Thoracic aorta (tissue), 2 donors: ENCODE measurements at places on chromosomes 7 and 10.

DNA sequence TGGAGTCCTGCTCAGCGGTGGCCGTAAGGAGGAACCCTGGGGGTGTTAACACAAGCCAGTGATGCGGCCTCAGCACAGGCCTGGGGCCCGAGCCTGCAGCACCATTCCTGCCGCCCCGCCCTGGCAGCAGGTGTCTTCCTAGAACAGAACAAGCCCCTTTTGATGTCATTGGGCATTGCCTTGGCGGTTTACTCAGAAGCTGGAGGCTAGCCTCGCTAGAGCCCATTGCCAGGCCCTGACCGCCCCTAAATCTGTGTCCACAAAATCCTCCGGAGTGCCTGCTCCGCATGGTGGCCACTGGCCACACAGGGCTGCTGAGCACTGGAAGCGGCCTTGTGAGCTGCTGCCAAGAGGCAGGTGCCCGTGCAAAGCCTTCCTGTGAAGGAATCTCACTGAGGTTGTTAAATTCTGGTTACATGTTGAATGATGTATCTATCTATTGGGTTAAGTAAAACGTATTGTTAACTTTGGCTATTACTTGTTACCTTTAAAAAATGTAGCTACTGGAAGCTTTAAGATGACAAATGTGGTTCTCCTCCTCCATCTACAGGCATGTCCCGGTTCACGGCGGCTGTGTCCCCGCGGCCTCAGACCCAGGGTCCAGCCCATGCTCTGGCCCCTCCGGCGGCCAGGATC, 1.2 kb upstream of the INPP5A start:
- no peaks in the 10 kb centered on the region for H3K27me3 ChIP-seq
- H3K27ac ChIP-seq, result peak overlapping the region; percentile 77
- H3K36me3 ChIP-seq, result no peaks in the 10 kb centered on the region
- peak; percentile 2 for DNase-seq

DNA sequence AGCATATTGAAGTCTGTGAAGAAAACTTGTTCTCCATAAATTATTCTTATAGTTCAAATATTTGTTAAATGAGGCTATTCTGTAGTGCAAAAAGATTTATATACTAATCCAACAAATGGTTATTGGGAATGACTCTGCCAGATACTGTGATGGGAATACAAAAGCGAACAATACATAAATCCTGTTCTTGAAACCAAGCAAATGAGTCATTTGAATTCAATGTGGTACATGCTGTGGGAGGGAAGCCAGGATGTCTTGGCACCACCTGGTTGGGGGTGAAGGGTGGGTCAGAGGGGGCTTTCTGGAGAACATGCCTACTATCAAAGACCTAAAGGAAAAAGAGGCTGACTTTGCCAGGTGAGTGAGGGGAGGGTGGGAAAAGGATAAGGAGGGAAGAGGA, 594.2 kb downstream of the CALN1 start:
- H3K27ac ChIP-seq, result no peak overlapping the region
- no peak overlapping the region for H3K4me3 ChIP-seq
- no peaks in the 10 kb centered on the region for H3K4me1 ChIP-seq
- no peak for DNase-seq

GRCh38 chr7:115229401-115230105, 307.7 kb downstream of the MDFIC start:
- H3K27ac ChIP-seq, result no peak overlapping the region
- no peak overlapping the region for H3K4me3 ChIP-seq
- no peaks in the 10 kb centered on the region for H3K36me3 ChIP-seq
- no peak for DNase-seq
- peaks cover 14% of the 10 kb centered on the region for H3K4me1 ChIP-seq

DNA sequence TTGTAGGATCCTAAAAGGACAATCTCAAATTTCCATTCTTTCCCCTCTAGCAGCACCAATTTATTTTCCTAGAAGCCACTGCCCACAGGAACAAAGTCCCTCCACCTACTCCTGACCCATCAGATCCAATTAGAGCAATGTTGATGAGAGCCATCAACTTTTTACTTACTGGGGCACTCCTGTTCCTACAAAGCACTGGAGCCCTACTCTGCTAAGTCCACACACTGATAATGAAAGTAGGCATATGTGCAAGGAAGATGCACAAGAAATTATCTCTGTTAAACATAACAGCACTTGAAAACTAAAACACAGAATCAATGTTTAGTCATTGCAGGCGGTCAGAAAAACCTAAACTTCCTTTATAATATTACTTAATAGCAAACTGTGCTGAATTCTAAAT, 3.6 kb downstream of the HERPUD2 start:
- H3K4me1 ChIP-seq, result peaks cover 44% of the 10 kb centered on the region
- no peak for DNase-seq
- no peaks in the 10 kb centered on the region for H3K27me3 ChIP-seq
- no peaks in the 10 kb centered on the region for H3K36me3 ChIP-seq
- no peak overlapping the region for H3K27ac ChIP-seq

DNA sequence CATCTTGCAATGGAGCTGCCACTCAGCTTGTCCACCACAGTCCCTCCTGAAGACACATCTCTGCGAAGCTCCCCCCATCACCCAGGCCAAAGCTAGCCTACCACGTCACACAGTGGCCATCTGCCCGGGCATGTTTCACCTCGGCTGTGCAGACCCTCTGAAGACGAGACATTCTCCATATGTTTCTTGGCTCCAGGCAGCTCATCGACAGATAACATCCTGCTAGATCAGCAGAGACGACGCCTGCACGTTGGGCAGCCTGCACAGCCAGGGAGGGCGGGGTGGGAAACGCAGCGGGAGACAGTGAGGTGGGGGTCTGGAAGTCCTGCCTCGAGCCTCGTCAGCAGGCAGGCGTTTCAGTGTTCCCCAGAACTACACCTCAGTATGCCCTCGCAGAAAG, 53.0 kb downstream of the PTPRN2 start:
- H3K4me1 ChIP-seq, result no peaks in the 10 kb centered on the region
- no peak overlapping the region for H3K4me3 ChIP-seq
- no peaks in the 10 kb centered on the region for H3K36me3 ChIP-seq
- no peaks in the 10 kb centered on the region for H3K27me3 ChIP-seq

DNA sequence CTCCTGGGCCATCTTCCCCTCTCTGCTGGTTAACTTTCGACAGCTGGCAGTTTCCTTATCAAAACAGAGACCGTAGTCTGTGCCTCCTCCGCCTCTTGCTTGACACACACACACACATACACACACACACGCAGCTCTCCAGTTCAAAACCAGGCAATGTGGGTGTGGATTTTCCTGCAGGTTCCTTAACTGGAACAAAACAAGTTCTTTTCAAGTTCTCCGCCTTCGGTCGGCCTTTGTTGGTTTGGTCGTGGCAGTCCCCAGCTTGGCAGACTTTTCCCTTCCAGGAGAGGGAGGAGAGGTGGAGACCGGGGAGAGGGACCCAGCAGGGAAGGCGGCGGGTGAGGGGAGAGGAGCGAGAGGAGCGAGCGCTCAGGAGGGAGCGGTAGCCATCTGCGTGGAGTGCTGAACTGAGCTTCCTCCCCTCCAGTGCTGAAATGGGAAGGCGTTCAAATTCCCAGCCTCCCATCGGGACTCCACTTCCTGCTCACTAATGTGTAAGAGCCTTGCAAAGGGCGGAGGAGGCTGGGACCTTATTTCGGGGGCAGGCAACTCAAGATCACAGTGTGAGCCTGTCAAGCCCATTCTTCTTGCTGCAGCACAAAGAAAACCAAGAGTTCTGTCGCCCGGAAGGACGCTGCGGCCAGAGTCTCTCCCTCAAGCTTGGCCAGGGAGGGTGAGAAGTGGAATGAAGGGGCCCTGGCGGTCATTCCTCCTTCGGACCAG, 120.6 kb downstream of the PRPF18 start:
- H3K27ac ChIP-seq, result no peak overlapping the region
- H3K4me1 ChIP-seq, result peaks cover 9% of the 10 kb centered on the region
- no peaks in the 10 kb centered on the region for H3K36me3 ChIP-seq

DNA sequence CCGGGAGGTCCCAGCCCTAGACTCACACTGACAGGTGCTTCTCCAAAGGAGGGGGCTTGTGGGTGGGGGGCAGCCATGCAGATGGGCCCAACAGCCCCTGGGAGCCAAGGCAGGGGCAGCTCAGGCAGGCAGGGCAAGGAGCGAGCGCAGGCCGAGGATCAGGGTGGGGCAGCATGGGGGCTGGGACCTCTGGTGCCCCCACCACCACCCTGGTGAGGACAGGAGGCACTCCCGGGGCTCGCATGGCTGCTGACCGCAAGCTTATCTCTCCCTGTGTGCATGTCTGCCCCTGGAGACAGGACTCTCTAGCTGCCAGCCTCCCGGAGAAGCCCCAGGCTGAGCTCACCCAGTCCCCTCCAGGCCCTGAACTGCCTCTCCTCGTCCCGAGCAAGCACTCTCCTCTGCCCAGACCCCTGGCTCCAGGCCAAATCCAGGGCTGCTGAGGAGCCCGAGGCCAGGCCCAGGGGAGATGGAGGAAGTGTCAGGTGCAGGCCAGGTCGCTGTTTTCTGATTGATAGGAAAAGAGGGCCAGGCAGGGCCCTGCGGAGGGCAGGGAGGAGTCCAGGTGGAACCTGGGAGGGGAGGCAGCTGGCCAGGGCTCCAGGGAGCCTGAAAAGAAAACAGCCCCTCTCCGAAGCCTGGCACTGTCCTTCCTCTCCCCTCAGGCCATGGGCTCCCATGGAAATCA, 39.0 kb downstream of the PDGFA start:
- no peaks in the 10 kb centered on the region for H3K27me3 ChIP-seq
- no peak for DNase-seq
- H3K4me3 ChIP-seq, result no peak overlapping the region
- H3K4me1 ChIP-seq, result no peaks in the 10 kb centered on the region
- no peak overlapping the region for H3K27ac ChIP-seq
- no peaks in the 10 kb centered on the region for H3K36me3 ChIP-seq

DNA sequence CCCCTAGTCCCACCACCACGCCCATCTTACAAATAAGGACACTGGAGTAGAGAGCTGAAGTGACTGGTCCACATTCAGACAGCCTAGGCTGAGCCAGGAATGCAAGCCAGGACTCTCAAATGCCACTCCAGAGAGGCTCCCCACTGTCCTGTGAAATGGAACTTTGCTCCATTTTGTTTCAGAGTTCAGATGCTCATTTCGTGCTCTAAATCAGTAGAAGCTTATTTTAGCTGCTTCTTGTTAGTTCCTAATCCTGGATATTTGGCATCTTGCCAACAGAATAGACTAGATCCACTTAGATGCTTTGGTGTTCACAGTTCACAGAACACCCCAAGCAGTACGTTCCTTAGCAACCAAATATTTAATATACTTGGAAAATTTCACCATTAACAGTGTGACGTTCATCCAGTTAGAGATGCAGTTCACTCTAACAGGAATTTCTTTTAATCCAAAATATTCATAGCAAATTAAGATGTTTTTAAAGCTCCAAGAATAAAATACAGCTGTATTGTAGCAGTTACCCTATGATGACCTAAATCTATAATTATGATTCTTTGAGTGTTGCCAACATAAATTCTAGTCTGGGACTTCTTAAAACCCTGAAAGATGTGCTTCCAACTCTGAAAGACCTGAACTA, 7.3 kb downstream of the MMP21 start:
- peak overlapping the region; percentile 12 for H3K27ac ChIP-seq
- no peaks in the 10 kb centered on the region for H3K27me3 ChIP-seq
- no peak overlapping the region for H3K4me3 ChIP-seq
- no peak for DNase-seq

- H3K4me1 ChIP-seq, result no peaks in the 10 kb centered on the region
- no peaks in the 10 kb centered on the region for H3K27me3 ChIP-seq
- H3K36me3 ChIP-seq, result no peaks in the 10 kb centered on the region
These were observed 72.6 kb downstream of the FOXL3 start for GRCh38 chr7:362402-363096.

DNA sequence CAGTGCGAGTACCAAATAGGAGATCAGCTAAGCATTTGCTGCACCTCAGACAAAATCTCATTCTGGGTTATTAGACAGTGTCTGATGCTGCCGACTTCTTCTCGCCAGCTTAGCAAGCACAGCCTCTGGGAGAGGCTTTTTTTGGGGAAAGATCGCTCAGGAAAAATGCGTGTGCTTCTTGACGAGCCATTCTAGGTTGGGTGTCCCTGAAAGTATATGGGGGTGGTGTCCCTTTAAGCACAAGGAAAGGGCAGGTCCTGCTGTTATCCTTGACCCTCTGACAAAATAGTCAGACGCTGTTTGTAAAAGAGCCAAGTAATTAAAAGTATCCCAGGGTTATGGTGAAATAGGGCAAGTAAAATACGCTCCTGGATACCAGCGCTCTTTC, 540.1 kb upstream of the FZD8 start:
- DNase-seq, result no peak
- no peaks in the 10 kb centered on the region for H3K27me3 ChIP-seq
- peak overlapping the region; percentile 7 for H3K27ac ChIP-seq
- peak overlapping the region; percentile 50 for H3K4me3 ChIP-seq
- H3K36me3 ChIP-seq, result no peaks in the 10 kb centered on the region
- peaks cover 4% of the 10 kb centered on the region for H3K4me1 ChIP-seq

- H3K27ac ChIP-seq, result no peak overlapping the region
- no peaks in the 10 kb centered on the region for H3K4me1 ChIP-seq
- H3K36me3 ChIP-seq, result peaks cover 13% of the 10 kb centered on the region
- no peak overlapping the region for H3K4me3 ChIP-seq
- no peak for DNase-seq
- no peaks in the 10 kb centered on the region for H3K27me3 ChIP-seq
These were observed 38.8 kb downstream of the SND1 start for GRCh38 chr7:127690806-127691205.

GRCh38 chr10:97222326-97222961, 36.7 kb upstream of the SLIT1 start:
- no peak overlapping the region for H3K27ac ChIP-seq
- no peaks in the 10 kb centered on the region for H3K4me1 ChIP-seq
- no peaks in the 10 kb centered on the region for H3K27me3 ChIP-seq
- DNase-seq, result no peak

- H3K27me3 ChIP-seq, result no peaks in the 10 kb centered on the region
- no peak for DNase-seq
- H3K27ac ChIP-seq, result no peak overlapping the region
- no peaks in the 10 kb centered on the region for H3K4me1 ChIP-seq
- H3K36me3 ChIP-seq, result no peaks in the 10 kb centered on the region
These were observed 1241.7 kb downstream of the REEP3 start for GRCh38 chr10:64762861-64763260.

DNA sequence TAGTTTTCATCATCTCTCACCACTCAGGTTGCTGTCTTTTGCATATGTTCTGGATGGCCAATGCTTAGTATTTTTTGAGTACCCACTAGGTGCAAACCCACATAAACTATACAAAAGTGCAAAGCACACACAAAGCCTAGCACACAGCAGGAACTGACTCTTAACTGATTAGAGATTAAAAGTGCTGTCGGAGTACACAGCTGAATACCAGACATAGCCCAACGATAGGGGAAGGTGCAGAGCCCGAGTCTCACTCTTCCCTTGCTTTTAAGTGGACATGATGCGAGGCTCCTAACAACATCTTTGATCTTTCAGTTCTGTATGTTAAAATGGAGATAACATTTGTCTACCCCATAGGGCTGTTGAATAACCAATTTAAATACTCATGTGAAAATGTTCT, 90.8 kb downstream of the DPY19L1 start:
- no peak overlapping the region for H3K27ac ChIP-seq
- no peaks in the 10 kb centered on the region for H3K36me3 ChIP-seq
- no peak overlapping the region for H3K4me3 ChIP-seq
- no peaks in the 10 kb centered on the region for H3K27me3 ChIP-seq
- no peak for DNase-seq

GRCh38 chr7:78323118-78323517, 524.5 kb downstream of the PHTF2 start:
- H3K27ac ChIP-seq, result no peak overlapping the region
- H3K36me3 ChIP-seq, result no peaks in the 10 kb centered on the region
- no peak overlapping the region for H3K4me3 ChIP-seq
- no peaks in the 10 kb centered on the region for H3K4me1 ChIP-seq
- H3K27me3 ChIP-seq, result no peaks in the 10 kb centered on the region
